Inflammatory macrophage (primary cell): ENCODE measurements at places on chromosomes 11 and 22.

GRCh38 chr11:128678024-128678423 lies 15.8 kb upstream of the FLI1 start:
- no peak for DNase-seq

- DNase-seq, result no peak
These were observed 75.3 kb upstream of the MTNR1B start for GRCh38 chr11:92894197-92894596.

DNA sequence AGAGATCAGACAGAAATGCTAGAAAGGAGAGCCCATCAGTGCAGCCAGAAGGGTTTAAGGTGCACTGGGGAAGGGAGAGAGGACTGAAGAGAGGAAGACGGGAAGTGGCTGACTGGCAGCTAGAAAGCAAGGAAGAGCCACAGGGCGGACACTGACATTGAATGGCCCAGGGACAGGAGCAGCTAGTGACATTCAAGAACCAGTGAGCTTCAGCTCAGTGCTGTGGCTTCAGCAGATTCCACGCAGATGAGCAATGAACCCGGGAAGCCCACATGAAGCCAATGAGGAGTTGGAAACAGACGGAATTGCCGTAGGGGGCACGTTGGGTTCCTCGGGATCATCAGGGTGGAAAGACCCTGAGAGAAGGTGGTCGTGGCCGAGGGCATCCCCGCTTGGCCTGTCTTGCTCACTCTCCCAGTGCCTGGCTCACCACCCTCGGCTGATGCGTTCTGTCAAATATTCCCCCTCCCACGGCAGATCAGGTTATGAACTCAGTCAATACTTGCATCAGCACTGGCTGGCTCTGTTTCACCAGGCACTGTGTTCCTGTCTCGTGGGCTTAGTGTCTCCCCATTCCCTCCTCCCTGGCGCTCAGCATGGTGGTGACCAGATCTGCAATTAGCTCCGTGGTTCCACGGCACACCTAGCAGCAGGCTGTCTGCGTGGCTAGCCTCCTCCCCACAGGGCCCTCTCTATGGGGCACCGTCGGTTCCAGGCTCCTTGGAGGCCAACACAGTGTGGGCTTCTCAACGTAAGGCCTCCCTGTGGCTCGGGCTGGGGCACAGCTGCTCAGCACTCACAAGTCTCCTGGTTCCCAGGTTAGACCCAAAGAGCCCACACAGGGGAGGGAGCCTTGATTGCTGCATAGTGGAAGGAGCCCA lies 145.5 kb downstream of the TRIM29 start:
- no peak for DNase-seq

DNA sequence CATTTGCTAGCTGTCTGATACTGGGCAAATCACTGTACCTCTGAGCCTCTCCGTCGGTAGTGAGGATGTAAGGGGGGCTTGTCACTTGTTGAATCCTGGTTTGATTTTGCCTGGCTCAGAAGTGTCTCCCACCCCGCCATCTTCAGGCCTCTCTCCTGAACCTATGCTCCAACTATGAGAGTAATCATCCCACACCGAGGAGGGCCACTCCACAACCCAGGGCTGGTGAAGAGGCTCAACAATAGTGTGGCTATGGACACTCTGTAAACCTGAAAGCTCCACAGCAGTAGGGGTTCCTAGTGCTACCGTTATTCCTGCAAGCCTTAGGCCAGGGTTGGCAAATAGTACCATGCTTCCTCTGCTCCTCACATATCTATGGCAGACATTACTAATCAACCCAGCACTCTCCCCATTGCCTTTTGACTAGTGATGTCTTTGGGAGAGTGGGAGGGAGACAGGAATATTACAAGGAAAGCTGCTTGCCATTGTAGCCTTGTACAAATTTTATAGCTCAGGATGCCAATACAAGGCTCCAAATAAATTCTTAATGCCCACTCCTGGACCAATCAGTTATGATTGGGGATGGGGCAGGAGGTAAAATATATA lies 134.0 kb upstream of the TEAD1 start:
- no peak for DNase-seq

- DNase-seq, result no peak
These were observed 9.3 kb upstream of the PDGFB start for GRCh38 chr22:39254122-39254521.

DNA sequence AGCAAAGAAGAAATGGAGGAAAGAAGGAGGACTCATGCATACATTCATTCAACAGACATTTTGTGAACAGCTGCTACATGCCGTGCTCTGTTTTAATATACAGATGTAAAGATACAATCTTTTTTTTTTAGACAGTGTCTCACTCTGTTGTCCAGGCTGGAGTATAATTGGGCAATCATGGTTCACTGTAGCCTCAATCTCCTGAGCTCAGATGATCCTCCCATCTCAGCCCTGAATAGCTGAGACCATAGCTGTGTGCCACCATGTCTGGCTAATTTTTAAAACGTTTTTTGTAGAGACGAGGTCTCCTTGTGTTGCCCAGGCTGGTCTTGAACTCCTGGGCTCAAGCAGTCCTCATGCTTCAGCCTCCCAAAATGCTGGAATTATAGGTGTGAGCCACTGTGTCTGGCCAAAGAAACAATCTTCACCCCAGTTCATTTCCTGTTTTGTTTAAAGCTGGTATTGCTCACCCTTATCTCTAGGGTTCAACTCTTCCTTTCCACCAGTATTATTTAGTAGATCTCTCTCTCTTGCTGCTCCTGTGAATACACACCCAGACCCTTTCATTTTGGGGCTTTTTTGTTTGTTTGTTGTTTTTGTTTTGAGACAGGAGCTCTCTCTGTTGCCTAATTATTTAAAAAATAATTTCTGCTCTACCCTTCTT lies 69.8 kb downstream of the RNF169 start:
- no peak for DNase-seq

DNA sequence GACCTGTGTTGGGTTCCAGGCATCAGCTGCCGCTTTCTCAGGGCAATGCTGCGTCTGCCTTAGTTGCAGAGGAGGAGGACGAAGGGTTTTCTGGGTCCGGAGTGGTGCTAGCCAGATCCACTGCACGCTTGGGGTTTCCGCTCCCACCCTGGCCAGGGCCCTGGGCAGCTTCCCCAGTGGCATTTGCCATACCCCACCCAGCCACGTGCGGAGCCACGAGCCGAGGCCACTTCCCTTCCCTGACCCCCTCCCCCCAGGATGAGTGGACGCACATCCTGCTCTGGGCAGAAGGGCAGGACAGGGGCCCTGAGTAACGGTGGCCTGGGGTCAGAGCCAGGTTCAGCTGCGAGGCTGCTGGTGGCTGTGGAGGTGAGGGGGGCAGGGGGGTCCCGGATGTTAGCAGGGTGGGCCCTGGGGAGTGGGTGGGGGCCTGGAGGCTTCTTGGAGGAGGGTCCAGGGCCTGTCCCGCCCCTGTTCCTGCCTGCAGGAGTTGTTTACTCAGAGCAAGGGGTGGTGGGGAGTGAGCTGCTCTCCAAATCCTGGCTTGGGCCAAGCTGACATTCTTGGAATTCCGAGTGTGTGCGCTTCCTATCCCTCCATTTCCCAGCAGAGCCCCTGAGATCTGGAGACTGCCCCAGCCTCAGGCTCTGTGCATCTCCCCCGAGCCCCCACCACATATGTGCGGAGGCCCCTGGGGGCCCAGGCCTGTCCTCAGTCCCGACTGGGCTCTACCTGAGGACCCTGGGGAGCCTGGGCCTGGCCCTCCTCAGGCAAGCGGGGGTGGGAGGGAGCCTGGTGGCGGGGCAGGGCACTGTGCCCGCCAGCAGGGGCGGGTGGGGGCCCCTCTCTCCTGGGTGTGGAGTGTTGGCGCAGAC lies 1.4 kb downstream of the TSPAN4 start:
- peak; percentile 75 for DNase-seq

GRCh38 chr11:3796801-3797328 lies 489 bp downstream of the NUP98 start:
- peak; percentile 19 for DNase-seq

GRCh38 chr11:21634956-21635355 lies 557.9 kb upstream of the ANO5 start:
- no peak for DNase-seq

GRCh38 chr11:33376331-33377310 lies 119.4 kb downstream of the HIPK3 start:
- DNase-seq, result peak; percentile 3

- no peak for DNase-seq
These were observed 211.7 kb upstream of the B3GAT1 start for GRCh38 chr11:134623711-134624110.

GRCh38 chr11:114827736-114828135 lies 149.4 kb downstream of the NXPE2 start:
- DNase-seq, result no peak

DNA sequence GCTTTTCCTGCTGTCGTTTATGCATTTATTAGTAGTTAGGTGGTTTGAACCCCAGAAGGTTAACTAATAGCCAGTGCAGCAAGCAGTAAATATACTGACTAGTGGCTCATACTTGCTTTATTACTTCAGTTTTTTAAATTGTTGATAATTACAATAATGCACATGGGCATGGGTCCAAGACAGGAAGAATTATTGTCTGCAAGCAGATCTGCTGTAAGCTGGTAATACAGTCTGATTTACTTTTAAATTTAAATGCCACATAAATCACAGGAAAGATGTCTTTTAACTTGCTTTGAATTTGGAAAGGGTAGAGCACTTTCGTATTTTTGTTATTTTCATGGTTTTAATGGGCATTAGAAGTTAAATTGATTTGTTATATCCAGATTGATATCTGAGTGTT lies 27.1 kb downstream of the APLP2 start:
- no peak for DNase-seq

DNA sequence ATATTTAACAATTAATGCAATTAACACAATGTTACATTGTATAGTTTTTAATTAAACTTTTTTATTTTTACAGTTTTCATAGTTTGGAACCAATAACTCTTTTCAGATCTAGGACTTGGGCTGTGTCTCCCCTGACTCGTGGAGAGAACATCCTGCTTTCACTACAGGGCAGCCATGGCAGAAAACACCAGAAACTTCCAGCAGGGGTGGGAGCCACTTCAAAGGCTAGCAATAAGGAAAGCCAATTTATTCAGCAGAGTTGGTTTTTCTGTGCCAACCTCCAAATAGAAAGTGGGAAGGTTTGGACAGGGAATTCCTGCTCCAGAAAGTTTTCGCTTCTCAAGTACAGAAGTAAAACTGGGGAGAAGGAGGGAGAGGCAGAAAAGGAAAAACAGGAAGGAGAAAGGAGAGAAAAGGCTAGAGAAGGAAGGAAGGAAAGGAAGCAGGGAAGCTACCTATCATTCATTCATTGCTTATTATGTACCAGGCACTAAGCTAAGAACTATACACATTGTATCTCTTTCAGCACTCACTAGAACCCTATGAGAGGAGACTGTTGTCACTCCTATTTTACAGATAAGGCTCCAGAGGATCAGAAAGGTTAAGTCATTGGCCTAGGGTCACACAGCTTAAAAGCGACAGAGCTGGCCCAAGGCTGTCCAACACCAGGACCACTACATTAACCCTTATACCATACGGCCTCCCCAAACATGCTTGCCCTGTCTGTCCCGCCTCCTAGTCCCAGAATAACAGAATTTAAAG lies 54.8 kb upstream of the CREB3L1 start:
- DNase-seq, result no peak

GRCh38 chr11:79062814-79063762 lies 377.7 kb downstream of the TENM4 start:
- DNase-seq, result peak; percentile 36

GRCh38 chr22:39146256-39147101 lies 6.0 kb downstream of the CBX7 start:
- no peak for DNase-seq

- peak; percentile 59 for DNase-seq
These were observed 1.3 kb upstream of the SBF2 start for GRCh38 chr11:10295064-10295901.

GRCh38 chr11:68214173-68215086 lies 1.3 kb upstream of the KMT5B start:
- DNase-seq, result no peak

DNA sequence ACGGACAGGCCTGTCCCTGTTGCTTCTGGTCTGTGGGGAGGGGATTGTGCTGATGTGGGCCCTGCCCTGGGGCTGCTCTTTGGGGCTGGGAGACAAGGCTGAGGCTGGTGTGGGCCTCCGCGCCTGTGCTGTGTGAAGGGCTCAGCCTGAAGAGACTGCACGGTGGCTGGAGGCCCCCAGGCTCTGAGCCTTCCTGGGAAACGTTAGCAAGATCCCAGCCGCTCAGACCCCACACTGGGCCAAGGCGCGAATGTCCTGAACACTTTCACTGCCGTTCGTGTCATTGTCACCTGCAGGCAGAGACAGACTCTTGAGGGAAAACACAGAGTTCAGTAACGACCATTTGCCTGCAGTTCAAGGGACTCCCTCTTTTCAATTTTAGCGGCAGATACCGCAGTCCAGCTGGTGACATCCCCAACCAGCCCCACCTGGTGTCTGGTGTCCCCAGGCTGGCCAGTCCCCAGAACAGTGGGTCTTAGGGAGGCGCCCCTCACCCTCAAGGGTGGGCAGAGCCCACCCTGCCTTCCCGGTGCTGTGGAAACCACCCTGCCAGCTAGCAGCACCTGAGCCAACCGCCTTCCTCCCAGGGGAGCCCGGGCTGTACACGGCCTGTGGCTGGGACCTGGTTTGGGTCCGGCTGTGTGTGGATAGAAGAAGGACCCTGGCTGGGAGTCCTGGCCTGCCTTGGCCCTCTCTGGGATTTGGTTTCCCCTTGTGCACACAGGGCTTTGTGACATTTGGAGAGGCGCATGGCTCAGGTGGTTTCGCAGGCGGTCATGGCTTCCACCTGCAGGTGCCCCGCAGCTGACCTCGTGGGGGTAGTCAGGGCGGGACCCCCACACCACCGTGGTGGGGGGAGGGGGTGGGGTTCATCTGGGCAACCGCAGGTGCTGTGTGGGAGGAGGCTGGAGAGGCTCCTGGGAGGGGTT lies 5.7 kb downstream of the PANX2 start:
- DNase-seq, result no peak

- DNase-seq, result no peak
These were observed 146.2 kb downstream of the CRYBB2 start for GRCh38 chr22:25365491-25366261.

GRCh38 chr11:1231396-1232020 lies 8.6 kb downstream of the MUC5B start:
- no peak for DNase-seq

DNA sequence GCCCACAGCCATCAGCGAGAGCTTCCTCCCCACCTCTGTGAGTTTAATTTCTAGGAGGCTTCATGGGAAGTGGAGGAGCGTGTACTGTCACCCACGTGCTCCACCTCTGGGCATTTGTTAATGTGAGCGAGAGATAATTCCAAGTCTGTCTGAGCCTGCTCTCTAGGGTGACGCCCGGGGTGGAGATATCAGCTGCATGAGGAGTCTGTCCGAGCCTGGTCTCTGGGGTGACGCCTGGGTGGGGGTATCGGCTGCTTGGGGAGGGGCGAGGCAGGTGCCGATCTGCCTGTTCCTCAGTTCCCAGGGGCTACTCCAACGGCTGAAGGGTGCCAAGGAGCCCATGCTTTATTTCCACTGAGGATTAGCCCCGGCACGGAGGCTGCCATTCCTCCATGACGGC lies 735.0 kb downstream of the BRD1 start:
- DNase-seq, result no peak

DNA sequence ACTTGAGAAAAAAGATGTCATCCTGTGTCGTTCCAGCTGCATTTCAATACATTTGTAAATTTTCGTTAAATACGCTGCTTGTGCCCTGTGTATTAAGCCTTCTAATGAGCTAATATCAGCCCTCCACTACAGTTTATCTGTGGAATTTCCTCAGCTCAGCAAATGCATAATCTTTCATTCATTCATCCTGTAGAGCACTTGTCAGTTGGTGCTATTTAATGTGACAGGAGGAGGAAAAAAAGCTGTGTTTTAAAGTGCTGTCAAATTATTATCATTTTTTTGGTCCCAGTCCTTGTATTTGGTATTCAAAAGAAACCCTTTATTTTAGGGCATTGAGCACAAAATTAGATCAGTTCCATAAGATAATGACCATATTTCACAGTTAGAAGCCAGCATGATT lies 184.7 kb downstream of the FAT3 start:
- no peak for DNase-seq
